NB4 (cell line): ENCODE measurements at places on chromosomes 2 and 18.

GRCh38 chr2:240443891-240444301, 8.4 kb downstream of the GPC1 start:
- no peak for DNase-seq

DNA sequence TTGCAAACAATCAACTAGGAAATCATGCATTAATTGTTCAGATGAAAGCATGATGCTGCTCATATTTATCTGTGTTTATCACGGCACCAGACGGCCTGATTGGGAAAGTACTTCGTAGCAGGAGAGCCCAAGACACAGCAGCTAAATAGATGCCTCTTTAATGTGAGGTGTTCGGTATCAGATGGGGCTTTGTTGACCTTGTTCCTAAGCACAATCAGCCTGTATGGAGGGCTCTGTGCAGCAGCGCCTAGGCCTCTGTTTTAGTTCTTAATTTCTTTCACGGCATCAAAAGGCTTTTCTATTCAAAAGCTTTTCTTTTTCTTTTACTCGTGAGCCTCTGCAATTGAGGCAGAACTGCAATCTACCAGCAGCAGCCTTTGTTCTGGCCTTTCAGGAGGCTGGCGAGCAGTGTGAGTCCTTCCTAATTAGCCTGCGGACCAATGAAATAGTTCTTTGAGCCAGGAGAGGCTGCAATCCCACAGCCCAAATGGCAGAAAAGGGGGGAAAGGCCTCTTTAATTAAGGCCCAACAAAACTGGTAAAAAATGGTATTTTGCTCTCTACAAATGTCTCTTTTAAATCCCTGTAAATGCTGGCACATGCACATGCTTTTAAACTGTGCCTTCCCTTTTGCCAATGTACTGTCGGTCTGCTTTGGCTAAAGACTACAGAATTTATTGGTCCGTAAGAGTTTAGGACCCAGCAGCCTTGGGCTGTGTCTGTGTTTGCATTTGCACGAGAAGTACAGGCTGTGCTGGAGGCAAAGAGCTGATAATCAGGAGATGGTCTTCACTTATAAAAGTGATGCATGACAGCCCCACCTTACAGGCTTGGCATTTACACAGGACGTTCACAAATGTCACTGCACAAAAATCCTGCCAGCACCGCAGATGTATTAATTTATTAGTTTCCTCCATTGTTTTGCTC, 159.6 kb downstream of the RND3 start:
- no peak for DNase-seq

GRCh38 chr2:163657281-163657656, 78.5 kb downstream of the FIGN start:
- DNase-seq, result no peak

GRCh38 chr18:8471372-8471771, 137.9 kb upstream of the RAB12 start:
- DNase-seq, result no peak

DNA sequence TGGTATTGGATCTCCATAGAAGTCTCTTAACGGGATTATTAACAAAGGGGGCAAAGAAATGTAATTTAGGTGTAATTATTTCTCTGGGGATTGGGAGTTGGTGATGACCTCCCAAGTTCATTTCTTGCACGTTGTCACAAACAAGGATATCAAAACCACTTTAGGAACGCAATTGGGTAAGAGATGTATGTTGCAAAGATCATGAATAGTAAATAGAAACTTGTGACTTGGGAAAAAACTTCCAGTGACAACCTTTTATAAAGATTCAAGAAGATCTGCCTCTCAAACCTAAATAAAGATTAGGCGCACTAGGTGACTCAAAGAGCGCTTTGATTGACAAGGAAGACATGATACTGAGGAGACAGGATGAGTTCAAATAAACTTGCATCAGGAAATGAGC, 127.8 kb upstream of the TRIB2 start:
- DNase-seq, result no peak

DNA sequence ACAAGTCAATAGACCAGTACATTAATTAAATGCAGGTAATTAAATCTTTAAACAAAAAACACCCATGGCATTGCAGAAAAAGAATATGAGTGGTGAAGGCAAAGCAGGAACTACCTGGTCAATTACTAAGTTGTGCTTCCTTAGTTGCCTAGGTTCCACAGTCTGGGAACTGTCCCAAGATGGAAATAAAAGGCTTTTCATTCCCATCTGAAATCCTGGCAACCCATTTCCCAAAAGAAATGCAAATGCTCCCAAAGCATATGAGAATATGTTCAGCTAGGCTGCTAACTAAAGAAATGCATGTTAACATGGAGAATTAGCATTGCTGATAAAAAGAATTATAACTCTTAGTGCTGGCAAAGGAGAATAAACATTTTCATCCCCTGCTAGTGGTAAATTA, 177.8 kb downstream of the TMEM163 start:
- DNase-seq, result no peak

DNA sequence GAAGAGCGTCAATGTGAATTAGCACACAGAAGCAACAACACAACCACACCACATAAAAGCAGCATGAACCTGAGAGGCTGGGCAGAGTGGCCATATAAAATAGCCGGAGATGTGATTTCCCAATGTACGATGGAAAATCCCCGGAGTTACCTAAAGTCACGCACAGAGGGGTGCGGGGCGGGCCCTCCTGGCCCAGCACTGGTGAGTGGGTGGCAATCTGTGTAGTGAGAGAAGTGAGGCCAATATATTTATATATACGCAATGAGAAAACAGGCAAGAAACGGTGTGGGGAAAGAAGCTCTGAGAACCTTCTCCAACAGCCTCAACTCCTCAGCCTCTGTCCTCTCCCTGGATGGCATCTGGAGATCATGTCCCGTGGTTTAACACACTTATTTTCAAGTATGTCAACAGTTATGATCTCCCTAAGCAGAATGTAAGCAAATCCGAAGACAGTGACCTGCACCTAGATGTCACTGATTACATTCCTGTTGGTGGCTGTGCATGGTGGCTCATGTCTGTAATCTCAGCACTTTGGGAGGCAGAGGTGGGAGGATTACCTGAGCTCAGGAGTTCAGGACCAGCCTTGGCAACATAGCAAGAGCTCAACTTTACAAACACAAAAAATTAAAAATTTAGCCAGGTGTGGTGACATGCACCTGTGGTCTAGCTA, 41.6 kb downstream of the CRACDL start:
- no peak for DNase-seq

GRCh38 chr2:212995920-212996319, 155.5 kb downstream of the IKZF2 start:
- DNase-seq, result no peak

GRCh38 chr2:242075696-242076095, 206.2 kb downstream of the RTP5 start:
- no peak for DNase-seq

DNA sequence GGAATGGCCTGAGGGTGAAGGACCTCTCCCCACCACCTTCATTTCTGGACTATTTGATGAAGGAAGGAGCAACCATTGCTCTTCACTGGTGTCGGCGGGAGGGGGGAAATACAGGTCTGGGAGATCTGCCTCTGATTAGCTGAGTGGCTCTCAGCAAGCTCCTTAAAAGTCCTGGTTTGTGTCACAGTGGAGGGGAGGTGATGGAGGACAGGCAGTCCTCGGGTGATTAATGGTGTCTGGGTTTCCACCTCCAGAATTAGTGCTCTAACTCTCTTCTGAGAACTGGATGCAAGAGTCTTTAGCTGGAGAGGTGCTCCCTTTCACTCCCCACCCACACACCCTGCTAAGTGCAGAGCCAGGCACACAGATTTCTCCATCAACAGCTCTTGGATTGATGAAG, 83.2 kb downstream of the TTC32 start:
- DNase-seq, result no peak

GRCh38 chr2:214856137-214856536, 46.7 kb upstream of the BARD1 start:
- no peak for DNase-seq

- no peak for DNase-seq
These were observed 24.0 kb downstream of the UNC50 start for GRCh38 chr2:98632351-98632750.

- no peak for DNase-seq
These were observed 224.5 kb downstream of the CYP26B1 start for GRCh38 chr2:71923143-71923525.

DNA sequence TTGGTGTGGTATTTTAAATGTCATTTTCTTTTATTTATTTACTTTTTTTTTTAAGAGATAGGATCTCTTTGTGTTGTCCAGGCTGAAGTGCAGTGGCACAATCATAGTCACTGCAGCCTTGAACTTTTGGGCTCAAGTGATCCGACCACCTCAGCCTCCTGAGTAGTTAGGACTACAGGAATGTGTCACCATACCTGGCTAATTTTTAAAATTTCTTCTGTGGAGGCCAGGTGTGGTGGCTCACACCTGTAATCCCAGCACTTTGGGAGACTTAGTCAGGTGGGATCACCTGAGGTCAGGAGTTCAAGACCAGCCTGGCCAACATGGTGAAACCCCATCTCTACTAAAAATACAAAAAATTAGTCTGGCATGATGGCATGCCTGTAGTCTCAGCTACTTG, 33.5 kb upstream of the ZNF512 start:
- no peak for DNase-seq

DNA sequence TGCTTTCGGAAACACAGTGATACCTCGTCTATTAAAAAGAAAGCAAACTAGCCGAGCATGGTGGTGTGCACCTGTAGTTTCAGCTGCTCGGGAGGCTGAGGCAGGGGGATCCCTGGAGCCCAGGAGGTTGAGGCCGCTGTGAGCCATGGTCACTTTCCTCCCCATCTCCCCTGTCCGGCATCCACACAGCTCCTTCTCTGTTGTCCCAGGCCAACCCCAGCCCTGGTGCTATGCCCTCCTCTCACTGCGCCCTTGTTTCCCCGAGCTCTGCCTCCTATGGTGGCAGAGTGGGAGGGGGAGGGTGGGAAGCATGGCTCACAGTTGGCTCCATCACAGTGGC, 15.4 kb downstream of the RTP5 start:
- DNase-seq, result no peak

DNA sequence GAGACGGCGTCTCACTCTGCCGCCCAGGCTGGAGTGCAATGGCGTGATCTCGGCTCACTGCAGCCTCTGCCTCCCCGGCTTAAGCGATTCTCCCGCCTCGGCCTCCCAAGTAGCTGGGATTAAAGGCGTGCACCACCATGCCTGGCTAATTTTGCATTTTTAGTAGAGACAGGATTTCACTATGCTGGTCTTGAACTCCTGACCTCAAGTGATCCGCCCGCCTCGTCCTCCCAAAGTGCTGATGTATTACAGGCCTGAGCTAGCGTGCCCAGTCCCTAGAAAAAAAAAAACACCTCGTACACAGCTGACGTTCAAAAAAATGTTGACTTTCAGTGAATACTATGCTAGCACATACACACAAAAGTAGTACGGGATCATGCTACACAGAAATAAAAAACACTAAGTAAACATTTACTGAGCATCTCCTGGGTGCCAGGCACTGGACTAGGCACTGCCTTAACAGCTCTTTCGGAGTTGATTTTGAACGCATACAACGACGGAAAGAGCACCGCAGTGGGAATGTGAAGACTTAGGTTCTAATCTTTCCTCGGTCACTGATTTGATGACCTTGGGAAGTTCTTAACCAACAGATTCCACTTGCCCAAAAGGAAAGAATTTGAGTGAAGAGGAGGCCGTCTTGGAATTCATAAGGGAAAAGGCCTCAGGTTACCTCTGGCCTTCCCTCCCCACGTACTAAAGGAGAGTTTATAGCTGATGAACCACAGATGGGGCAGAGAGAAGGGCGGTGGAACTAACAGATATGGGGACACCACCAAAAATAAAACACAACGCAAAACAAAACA, 1.1 kb downstream of the DNAJC27 start:
- DNase-seq, result peak; percentile 28

DNA sequence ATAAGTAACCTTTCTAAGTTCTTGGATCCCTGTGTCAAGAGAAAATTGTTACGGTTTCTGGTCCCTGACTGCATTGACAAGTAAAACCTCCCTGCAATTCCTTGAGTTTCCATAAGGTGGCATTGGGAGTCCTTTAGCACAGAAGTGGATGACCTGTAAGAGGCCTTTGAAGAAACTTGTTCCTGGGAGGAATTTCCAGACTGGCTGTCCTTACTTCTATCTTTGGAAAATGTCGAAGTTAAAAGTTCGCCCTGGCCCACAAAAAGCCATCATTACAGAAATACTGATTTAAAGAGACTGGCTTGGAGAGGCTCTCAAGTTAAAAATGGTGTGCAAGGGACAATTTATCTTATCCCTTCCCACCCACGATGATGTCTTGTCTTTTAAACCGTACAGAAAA, 218.4 kb downstream of the CDH20 start:
- DNase-seq, result peak; percentile 60

GRCh38 chr18:79855147-79855933, 57.6 kb downstream of the KCNG2 start:
- peak; percentile 49 for DNase-seq
